ENCODE measurements at places on chromosomes 3 and 15.

DNA sequence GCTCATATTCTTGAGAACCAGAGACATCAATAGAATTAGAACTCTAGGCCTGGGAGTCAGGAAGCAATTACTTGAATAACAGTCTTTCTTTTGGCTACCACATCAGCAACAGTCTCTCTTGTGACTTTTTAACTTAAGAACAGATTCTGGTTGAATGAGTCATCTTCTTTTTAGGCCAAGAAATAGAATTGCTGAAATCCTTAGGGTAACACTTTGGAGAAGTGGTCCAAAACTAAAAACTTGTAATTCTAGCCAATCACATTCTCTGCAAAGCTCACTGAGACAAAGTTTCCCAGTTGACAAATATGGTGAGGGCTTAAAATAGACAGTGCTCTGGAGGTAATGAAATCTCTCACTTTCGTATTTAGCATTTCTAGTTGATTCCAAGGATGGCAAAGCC is 238.0 kb downstream of the SHOX2 start:
- no peak for DNase-seq

DNA sequence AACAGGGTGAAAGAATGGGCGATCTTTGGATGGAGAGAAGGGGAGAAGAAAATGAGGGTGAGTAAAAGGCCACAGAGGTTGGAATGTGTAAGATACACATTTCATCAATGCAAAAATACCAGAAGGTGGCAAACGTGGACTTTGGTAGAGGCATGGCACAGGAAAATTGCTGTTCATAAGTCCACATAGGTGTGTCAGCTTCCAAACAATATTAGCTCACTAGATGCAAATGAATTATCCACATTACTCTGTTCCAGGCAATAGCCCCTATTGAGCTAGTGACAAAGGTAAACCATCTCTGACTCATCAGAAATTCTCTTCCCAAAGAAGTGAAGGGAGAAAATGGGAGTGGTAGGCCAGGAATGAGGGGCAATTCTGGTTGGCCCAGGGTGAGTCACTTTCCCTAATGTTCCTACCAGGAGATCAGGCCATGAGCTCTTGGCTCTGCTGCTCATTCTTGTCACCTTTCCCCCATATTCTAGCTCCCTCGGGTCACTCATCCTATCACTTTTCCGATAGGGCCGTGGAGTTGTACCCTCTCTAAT is 19.9 kb downstream of the ACKR2 start:
- DNase-seq, result no peak

DNA sequence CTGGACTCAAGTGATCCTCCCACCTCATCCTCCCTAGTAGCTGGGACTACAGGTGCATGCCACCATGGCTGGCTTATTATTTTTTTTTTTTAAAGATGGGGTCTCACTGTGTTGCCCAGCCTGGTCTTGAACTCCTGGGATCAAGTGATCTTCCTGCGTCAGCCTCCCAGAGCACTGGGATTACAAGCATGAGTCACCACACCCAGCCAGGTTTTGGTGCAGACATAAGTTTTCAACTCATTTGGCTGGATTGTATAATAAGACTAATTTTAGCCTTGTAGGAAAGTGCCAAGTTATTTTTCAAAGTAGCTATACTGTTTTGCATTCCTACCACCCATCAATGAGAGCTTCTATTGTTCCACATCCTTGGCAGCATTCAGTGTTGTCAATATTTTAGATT is 32.1 kb downstream of the BUB1B start:
- no peak for DNase-seq

DNA sequence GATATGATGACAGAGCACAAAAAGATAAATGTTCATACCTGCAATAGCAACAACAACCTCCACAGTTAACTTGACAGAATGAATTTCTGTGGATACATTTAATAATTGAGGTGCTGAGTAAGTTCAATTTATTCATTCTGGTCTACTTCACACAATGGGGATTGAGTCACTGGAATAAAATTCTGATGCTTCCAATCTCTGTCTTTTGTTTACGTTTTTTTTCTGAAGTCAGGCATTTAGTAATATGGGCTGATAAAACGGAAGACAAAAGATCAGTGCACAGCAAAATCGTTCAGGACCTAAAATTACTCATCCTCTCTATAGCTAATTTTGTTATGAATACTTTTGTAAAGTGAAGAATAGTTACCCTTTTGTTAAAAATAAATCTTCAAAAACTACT is 565.9 kb upstream of the CCDC54 start:
- no peak for DNase-seq

DNA sequence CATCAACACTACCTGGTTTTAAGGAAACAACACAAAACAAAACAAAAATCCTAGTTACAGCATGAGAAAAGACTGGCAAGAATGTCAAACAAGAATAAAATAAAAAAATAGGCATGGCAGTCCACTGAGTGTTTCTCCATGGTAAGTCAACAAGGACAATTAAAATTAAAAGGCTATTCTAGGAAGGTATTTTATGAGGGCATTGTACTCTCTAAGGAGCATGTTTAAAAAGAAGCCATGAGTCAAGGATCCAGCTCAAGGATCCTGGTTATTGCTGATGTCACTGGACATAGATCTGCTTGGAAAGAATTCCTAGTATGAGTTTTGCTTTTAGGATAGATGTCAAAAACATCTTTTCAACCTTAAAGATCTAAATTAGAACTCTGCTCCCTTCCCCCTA is 106.7 kb downstream of the MYO5A start:
- no peak for DNase-seq

GRCh38 chr15:49320351-49320750 is 102.7 kb upstream of the FGF7 start:
- DNase-seq, result no peak

- no peak for DNase-seq
Measured at GRCh38 chr15:89723031-89723430, 28.0 kb downstream of the MESP1 start.

DNA sequence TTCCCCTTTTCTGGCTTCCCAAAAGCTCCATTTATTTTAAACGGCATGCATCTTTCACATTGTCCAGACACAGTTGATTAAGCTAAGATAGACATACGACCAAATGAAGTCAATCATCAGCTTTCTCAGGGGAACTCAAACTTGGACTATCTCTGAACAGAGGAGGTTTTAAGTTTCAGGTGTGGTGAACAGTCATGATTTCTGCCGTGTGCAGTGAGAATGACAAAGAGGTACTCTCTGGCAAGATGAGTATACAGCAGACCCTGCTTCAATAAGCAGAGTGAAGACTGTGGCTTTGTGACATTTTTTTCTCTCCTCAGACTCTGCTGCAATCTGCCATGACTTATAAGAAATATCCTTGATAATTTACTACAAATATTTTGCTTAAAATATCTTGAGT is 307.7 kb downstream of the CNTN6 start:
- DNase-seq, result no peak

GRCh38 chr3:98500019-98500418 is 2.5 kb downstream of the OR5K2 start:
- DNase-seq, result peak; percentile 89

DNA sequence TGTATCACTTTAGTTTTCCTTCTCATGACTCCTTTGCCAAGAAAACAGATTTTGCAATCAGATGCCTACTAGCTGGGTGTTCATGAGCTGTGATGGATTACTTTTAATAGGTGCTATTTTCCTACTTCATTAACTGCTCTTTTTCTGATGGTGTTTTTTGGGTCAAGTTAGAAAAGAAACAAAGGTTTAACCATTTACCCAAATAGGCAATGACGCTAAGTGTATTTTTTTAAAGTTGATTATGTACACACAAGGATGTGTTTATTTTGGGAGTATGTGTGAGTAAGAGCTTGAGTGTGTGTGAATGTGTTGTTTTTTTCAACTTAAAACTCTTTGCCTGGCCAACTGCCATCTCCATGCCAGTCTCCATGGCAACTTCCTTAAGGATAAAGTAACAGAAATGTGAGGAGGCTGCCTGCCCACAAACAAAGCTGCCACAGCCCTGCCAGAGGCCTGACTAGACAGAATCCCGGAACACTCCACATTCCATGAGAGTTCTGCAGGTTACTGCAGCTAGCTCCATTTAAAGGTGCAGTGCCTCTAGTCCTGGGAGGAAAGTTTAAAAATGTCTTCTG is 215.6 kb upstream of the RBMS3 start:
- DNase-seq, result peak; percentile 43

DNA sequence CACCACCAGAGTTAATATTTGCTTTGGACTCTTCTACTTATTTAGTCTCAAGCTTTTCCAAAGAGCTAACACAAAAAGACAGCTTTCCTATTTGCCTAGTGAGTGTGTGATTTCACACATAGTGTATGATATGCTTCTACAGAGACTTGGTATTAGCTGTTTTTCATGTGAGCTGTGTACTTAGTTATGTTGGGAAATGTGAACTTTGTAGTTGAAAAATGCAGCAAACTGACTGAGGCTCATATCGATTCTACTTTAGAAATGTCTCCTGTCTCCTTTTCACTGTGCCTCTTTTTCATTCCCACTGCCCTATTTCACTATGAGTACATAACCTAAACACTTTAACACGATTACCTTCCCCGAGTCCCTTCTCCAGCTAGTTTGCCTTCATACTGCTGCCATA is 136.5 kb downstream of the ALCAM start:
- DNase-seq, result no peak

DNA sequence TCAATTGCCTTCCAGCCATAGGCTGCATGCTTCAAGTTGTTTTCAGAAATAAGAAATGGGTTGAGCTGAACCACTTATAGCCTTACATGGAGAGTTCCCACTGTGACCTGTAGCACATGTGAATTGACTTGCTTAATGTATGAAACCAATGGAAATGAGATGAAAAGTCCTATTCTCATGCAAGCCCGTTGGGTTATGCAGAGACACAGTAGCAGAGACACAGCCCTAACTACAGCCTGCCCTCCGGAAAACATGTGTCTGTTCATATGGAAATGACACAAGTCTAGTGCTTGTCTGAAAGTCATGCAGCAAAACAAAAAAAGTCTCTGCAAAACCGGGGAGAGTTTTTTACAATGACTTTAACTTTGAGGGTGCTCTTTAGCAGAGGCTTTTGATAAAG is 14.5 kb downstream of the HIGD2B start:
- no peak for DNase-seq

- DNase-seq, result no peak
Measured at GRCh38 chr15:85771271-85771670, 23.5 kb downstream of the KLHL25 start.

- no peak for DNase-seq
Measured at GRCh38 chr3:49263159-49263889, 13.7 kb downstream of the C3orf62 start.

GRCh38 chr3:149115114-149115513 is 14.3 kb upstream of the HPS3 start:
- DNase-seq, result no peak

GRCh38 chr3:4582624-4583023 is 89.5 kb downstream of the ITPR1 start:
- DNase-seq, result no peak

DNA sequence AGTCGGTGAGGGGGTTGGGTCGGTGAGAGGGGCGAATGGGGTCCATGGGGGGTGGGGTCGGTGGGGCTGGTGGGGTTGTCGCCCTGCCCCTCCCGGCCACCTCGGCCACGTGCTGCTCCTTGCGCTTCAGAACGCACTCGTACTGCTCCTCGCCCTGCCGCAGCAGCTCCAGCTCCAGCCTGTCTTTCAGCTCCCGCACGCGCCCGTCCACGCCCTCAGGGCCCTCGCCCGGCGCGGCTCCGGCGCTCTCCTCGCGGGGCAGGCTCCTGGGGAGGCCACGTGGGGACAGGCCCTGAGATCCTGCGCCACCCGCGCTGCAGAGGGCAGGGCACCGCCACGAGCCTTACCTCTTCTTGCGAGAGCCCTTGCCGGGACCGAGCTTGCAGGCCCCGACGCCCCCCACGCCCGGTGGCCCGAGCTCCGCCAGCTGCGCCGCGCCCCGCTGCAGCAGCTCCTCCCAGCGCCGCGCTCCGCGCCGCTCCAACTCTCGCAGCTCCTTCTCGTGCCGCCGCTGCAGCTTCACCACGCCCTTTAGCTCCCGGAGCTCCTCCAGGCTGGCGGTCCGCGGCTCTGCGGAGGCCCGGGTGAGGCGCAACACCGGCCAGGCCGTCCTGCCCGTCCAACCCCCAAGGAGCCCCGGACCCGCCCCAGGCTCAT is 8.2 kb upstream of the ANKRD63 start:
- DNase-seq, result peak; percentile 49

GRCh38 chr15:47961401-47962090 is 159.2 kb upstream of the SLC24A5 start:
- DNase-seq, result no peak

- no peak for DNase-seq
Measured at GRCh38 chr3:9951126-9951525, 1.1 kb downstream of the PRRT3 start.

DNA sequence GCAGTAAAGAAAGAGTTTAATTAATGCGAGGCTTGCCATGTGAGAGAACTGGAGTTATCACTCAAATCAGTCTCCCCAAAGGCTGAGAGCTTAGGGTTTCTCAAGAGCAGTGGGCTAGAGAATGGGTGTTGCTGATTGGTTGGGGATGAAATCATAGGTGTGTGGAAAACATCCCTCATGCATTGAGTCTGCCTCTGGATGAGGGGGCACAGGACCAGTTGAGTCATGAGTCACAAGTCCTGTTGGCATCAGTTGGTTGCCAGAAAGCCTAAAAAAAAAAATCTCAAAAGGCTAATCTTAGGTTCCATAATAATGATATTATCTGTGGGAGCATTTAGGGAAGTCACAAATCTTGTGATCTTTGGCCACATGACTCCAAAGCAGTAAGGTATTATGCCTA is 800.3 kb downstream of the TUSC7 start:
- DNase-seq, result no peak

DNA sequence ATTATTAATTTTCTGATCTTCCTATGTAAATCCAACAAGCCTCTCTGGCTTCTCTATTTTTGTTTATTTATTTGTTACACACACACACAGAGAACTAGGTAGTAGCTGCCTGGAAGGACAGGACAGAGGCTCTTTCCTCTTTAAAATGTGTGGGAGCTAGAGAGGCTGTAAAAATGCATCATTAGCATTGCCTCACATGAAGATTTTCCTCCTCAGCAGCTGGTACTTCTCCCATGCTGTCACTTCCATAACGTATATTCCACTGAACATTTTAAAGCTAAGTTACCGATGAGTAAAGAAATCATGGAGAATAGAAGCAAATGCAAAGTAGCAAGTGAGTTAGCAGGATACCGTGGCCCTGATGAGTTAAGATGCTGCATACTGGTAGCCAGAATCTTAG is 63.9 kb downstream of the IMPG2 start:
- no peak for DNase-seq

GRCh38 chr3:123884993-123885392 is 861 bp upstream of the MYLK start:
- DNase-seq, result no peak

DNA sequence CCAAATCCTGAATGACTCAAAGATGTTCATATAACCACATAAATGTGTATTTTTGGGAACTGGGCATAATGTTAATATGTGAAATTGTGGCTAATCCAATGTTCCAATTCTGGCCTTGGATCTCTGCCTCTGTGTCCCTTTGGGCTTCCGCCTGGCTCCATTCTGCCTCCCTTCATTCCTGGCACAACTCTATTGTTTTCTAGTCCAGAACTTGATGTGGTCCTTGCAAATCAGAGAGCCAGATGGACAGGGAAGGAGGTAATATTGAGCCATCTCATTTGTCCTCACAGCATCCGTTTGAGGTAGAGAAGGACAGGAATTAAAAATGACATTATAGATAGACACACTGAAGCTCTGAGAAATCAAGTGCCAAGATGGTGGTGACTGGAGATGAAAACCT is 355.7 kb upstream of the TBL1XR1 start:
- DNase-seq, result no peak
